ENCODE measurements at places on chromosomes 11 and 22.

- DNase-seq: no peak
These were observed 3.1 kb upstream of the PARVB start for GRCh38 chr22:44020981-44021380.

GRCh38 chr11:30635401-30635989 lies 49.3 kb upstream of the MPPED2 start:
- DNase-seq: no peak

DNA sequence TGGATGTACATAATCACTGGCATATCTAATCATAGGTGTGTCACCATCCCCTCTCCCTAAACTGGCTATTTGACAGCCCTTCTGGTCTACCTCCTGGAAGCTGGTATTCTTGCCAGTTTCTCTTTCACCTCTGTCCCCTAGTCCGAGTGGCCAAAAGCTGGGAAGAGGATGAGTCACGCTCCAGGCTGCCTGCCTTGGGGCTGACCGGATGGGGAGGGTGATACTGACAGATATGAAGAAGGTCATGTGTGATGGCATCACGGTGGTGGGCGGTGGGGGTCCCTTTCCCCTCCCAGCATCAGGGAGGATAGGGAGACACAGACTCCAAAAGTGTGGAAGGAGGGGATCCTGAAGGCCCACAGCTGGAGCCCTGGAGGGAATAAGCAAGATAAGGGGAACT lies 4.8 kb downstream of the OAF start:
- no peak for DNase-seq

DNA sequence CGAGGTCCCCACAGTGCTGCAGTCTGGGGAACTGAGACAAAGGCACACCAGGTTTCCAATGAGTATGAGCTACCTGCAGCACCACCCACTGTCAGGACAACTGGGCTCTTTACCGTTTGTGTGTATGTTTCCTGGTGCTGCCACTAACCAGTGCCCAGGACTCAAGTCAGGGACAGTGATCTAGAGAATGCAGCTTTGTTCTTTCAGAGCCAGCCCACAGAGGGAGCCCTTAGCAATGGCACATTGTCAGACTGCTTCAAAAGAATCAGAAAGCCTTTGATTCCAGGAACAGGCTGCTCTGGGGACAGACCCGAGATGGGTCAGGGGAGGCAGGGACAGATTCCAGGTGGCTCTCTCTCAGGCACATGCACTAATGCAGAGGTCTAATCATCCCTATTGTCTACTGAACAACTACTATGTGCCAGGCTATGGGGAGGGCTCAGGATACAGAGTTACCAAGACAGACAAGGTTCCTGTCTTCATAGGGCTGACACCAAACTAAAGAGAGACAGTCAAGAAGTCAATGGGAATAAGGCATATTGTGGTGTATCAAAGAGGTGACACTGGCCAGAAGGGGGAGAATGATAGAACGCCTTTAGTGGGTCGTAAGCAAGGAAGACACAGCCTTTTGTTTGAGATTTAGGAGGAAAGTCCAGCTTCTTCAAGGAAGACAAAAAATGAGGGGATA lies 103.7 kb downstream of the VPREB1 start:
- no peak for DNase-seq

- DNase-seq: peak; percentile 52
These were observed 61.1 kb upstream of the CD44 start for GRCh38 chr11:35077709-35078469.

- DNase-seq: no peak
These were observed 36.5 kb upstream of the CELSR1 start for GRCh38 chr22:46573781-46574437.

GRCh38 chr11:47056261-47056915 lies 119.8 kb downstream of the CSTPP1 start:
- no peak for DNase-seq

GRCh38 chr11:61075891-61076290 lies 26.4 kb upstream of the CD5 start:
- DNase-seq: no peak

- DNase-seq: no peak
These were observed 218.9 kb upstream of the ISX start for GRCh38 chr22:34847072-34847471.

DNA sequence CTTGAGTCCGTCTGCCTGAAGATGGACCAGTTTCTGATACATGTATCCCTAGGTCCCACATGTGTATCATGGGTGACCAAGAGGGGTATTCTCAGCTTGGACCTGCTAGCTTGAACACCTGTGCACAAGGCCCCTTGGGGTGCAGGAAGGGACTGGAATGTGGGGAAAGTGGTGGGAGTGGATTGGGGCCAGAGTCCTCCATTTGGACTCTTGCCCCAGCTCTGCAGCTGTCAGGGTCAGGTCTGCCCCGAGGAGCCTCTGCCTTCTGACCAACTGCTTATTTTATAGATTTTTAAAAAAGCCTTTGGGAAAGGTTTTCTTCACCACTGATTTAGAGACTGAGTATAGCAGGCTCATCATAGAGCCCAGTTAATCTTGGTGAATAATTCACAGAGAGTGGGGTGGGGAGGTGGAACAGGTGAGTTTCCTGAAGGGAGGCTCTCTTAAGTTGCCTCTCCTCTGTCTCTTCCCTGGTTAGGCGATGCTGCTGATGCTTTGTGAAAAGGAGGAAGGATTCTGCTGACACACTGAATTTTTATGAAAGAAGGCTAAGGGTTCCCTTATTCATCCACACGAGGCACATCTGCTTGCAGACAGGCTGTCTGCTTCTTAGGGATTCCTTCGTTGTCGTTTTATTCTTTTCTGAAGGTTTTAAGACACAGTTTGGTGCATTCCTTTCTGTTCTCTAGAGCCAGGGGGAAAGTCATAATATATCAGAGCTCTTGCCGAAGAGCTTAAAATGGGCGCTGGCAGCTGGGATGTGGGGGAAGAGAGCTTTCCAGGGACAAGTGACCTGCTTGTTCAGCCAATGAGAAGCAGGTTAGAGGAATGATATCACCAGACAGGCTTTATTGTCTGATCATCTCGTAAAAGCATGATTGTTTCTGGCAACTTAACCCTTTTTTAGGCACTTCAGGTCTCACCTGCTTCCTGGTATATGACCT lies 19.9 kb downstream of the TRIM44 start:
- DNase-seq: no peak
